ENCODE measurements at places on chromosomes 4 and X. TPM values are rescaled to one million over a fixed set of nuclear protein-coding genes. Genes with fewer than 3 reads are reported as not detected.

DNA sequence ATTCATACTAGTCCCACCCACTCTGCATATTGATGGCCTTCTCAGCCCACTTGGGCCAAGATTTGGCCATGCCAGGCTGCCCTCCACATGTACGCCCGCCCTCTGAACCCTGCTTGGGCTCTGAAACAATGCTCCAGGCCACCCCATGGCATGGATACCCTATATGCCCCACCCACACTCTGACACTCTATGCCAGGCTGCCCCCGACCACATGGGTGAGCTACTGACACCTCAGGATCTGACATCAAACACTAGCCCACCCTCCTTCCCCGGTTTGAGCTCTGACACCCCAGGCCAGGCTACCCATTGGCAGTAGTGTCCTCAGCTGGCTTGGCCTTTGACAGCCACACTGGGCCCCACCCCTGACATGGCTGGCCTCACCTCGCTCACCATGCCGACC lies 69.5 kb downstream of the HPRT1 start:
- DNase-seq: no peak

DNA sequence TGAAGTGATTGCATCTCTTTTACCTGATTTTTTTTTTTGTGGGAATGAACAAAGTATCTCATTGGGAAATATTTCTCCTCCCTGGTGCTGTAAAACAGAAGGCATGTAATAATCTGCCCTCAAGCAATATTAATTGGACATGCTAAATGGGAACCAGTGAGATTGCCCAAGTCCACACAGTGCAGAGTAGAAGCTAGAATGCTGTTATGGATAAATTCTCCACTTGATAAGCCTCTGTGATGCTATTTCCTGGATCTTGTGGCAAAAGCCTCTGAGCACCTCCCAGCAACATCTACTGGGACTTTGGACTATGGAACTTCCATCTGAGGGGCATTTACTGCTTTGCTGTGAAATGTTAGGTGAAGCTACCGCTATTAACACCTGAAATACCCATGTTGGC lies 46.9 kb upstream of the YTHDC1 start:
- DNase-seq: no peak

GRCh38 chr4:69057620-69058409 lies 38.5 kb upstream of the UGT2B7 start:
- no peak for DNase-seq

GRCh38 chrX:6941041-6941440 lies 206.5 kb upstream of the STS start:
- DNase-seq: no peak

GRCh38 chr4:152700151-152700550 lies 20.4 kb upstream of the TMEM154 start:
- DNase-seq: no peak

DNA sequence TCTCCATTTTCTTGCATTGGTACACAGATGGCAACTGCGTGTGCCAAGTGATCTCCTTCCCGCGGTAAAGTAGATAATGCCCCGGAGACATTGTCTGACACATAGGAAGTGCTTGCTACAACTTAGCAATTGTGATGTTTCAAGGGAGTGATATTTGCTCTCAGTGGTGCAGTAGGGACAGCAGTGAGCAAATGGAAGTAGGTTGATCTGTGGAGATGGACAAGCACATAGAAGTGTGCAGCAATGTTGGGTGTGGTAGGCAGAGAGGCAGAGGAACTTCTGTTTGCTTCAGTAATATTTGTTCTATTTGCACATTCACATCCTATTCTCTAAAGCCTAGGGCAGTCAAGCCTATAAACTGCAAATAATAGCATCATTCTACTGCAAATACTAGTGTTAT lies 846.7 kb upstream of the PRKX start:
- no peak for DNase-seq

- DNase-seq: no peak
Observed at GRCh38 chrX:14300376-14300775, 229.0 kb upstream of the GLRA2 start.

Gene TENT5D
- not detected for total RNA-seq

Gene SLC6A14
- total RNA-seq: not detected

DNA sequence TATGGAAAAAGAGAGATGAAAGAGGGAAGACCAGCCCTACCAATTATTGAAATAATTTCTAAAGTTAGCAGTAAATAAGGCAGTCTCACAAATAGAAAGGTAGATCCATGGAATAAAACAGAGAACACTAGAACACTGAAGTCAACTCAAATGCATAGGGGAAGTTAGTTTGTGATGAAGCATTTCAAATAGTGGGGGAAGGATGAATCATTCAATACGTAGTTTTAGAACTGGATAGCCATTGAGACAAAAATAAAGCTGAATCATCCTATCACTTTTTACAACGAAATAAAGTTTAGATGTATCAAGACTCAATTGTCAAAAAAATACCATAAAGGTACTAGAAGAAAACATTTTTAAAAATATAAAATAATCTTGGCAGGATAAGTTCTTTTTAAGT lies 143.2 kb upstream of the DGKK start:
- no peak for DNase-seq

DNA sequence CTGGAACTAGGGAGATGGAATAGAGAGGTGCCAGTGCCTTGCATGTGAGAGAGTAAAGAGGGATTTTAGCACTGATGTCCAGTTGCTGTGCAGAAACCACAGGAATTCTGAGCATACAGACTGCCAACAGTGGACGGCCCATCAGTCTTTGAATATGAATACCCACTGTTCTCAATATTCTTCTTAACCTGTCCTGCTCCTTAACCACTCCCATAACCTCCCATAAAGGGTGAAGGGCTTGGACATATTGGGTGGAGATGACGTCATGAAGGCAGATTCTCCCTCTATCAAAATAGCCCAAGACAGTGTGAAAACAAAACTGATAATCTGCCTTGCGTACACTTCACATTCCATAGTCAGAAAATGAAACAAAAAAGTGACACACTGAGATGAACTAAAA lies 1313.7 kb upstream of the PABPC4L start:
- DNase-seq: no peak

- DNase-seq: no peak
Observed at GRCh38 chr4:153792618-153793247, 3.9 kb upstream of the SFRP2 start.

Gene SPANXB1
- not detected for total RNA-seq

GRCh38 chrX:10101269-10101668 lies 55.5 kb upstream of the CLCN4 start:
- DNase-seq: peak; percentile 31

DNA sequence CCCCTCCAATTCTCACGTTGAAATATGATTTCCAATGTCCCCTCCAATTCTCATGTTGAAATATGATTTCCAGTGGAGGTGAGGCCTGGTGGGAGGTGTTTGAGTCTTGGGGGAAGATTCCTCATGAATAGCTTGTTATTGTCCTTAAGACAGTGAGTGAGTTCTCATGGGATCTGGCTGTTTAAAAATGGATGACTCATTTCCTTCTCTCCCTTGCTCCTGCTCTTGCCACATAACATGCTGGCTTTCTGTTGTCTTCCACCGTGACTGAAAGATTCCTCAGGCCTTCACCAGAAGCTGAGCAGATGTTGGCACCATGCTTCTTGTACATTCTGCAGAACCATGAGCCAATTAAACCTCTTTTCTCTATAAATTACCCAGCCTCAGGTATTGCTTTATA lies 346.8 kb upstream of the TECRL start:
- no peak for DNase-seq

Gene CXCL6
- total RNA-seq: 143 TPM

- no peak for DNase-seq
Observed at GRCh38 chr4:112511093-112511802, 4.7 kb downstream of the NEUROG2 start.

GRCh38 chr4:160819791-160820190 lies 1344.0 kb downstream of the FSTL5 start:
- DNase-seq: no peak

- DNase-seq: no peak
Observed at GRCh38 chrX:12496343-12496742, 294.9 kb upstream of the PRPS2 start.

Gene CT55
- total RNA-seq: not detected

GRCh38 chr4:54227256-54228055 lies 1.6 kb upstream of the PDGFRA start:
- no peak for DNase-seq

- no peak for DNase-seq
Observed at GRCh38 chr4:85407546-85407945, 67.4 kb upstream of the ARHGAP24 start.

DNA sequence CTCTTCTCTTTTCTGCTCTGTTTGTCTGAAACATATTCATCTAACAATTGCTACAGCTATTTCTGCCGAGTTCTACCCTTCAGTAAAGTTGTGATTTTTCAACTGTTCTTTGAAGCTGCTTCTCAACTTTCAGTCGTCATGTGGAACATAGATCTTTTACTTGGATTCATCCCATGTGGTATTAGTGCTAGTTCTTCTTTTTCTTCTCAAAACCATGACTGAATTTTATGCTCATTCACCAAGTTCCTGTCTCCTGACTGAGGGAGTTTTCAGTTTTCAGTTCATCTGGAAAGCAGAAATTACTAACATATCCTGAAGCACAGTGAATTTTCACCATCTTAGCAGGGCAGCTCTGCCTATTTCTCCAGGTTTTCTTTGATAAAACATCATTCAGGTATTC lies 12.1 kb downstream of the ACSL4 start:
- no peak for DNase-seq

Gene GAB3
- 36.1 TPM for total RNA-seq
